ENCODE measurements at places on chromosomes 13 and 19.

DNA sequence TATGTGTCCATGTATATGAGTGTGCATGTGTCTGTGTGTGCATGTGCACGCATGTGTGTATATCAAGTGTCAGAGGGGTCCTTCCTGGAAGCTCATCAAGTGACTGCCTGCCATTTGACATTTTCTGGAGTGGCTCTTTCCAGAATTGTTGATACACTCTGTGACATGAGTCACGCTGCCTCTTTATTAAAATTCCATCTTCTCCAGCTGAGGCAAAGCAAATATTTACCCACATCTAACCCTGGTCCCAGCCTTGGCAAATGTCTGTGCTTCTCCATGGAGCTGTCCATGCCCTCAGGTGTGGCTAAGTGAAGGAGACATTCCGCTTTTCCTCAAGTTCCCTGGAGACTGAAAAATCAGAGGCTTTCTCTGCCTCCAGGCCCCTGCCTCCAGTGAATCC, 88.2 kb upstream of the MBNL2 start:
- no peak for DNase-seq

- no peak for DNase-seq
Measured at GRCh38 chr13:99027661-99028425, 50.0 kb upstream of the DOCK9 start.

DNA sequence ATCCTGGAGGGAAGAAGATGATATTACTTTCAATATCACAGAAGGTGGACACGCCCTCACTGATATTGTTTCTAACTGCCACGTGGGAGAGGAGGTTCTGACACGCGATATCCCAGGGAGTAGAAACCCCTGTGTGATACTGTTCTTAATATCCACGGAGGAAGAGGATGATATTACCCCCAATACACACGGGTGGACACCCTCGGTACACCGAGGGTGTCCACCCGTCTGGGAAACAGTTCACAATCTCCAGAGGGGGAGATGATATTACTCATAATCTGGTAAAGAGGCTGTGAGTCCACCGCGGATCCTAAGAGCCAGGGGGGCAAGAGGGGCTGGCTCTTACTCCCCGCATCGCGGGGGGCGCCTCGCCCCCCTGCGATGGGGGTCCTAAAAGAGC, 29.7 kb upstream of the RGCC start:
- no peak for DNase-seq

DNA sequence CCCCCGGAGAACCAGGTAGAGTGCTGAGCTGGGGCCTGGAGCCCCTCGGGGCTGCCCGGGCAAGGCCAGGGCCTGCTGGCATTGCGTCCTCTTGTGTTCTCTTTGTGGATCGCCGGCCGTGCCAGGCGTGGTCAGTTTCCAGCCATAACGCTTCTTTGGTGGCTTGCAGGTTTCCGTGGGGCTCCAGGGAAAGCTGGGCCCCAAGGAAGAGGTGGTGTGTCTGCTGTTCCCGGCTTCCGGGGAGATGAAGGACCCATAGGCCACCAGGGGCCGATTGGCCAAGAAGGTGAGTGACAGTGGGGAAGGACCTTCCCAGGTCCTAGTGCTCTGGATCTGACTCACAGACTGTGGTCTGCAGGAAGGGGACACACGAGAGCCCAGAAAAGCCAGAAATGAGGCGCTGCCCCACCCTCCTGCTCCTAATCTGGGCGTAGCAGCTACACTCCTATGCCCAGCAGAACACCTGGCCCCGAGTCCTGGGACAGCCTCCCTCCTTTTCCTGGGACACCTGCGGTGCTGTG, 57.5 kb downstream of the RAB20 start:
- no peak for DNase-seq

DNA sequence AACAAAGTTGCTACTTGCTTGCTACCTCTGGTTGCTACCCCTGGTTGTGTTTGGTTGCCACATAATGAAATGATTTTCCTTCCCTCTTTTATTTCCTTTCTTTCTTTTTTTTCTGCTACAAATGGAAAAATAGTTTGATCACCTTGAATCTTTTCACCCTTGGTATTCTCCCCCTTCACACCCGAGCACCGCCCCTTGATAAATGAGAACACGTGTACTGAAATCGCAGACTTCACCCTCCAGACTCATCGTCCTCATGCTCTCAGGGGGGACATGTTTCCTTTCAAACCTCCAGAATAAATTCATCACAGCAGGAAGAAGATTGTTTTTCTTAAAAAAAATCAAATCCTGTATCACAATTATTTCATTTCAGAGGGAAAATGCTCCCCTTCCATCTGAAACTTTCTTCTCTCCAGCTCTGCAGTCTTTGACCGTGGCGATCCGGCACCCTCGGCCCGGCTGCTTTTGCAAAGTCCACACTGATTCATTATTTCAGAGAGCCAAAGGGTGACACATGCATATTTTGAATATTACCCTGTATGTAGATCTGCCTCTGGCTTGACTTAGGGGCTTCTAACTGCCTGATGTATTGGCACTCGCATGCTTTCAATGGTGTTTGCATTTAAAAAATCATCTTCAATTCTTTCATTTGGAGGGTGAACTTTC, 222.6 kb upstream of the MAB21L1 start:
- DNase-seq, result no peak
